ENCODE measurements at places on chromosomes 2 and 18.

GRCh38 chr2:58427572-58428095, 186.5 kb upstream of the FANCL start:
- no peak for DNase-seq

GRCh38 chr18:21798126-21798525, 57.5 kb downstream of the MIB1 start:
- no peak for DNase-seq

- no peak for DNase-seq
Measured at GRCh38 chr18:12630136-12630535, 27.8 kb downstream of the SPIRE1 start.

DNA sequence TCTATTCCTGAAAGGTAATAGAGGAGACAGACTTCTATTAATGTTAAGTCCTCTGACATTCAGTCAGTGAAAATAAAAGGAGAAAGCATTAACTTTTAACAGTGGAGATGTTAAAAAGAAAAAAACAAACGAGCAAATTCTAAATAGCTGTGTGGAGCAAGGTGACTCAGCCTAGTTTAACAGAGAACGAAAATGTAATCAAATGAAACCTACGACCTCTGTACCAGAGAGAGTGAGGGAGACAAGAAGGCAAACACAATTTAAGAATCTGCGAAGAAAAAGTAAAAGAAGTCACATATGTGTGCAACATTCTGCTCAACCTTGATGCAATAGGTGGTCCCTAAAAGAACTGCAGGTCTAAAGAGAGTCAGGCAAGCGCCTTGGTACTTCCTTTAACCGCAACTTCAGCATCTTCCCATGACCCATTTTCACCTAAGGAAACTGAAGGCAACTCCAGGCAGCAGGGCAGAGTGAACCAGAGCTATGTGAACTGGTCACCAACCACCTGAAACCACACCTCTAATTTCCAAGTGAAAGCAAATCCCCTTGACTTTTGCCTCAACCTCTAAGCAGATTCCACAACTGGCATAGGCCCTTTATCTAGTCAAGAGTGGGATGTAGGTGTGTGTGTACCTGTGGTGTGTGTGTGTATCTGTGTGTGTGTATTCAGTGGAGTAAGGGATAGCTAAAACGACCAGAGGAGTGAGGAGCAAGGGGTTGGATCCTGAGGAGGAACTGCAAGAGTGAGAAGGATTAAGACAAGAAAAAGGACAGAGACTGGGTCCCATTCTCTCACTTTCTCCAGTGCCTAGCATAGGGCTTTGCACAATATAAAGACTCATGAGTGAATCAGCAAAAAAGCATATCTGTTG, 43.0 kb downstream of the FIGN start:
- DNase-seq, result no peak

- no peak for DNase-seq
Measured at GRCh38 chr18:47949202-47949601, 18.7 kb upstream of the SMAD2 start.

DNA sequence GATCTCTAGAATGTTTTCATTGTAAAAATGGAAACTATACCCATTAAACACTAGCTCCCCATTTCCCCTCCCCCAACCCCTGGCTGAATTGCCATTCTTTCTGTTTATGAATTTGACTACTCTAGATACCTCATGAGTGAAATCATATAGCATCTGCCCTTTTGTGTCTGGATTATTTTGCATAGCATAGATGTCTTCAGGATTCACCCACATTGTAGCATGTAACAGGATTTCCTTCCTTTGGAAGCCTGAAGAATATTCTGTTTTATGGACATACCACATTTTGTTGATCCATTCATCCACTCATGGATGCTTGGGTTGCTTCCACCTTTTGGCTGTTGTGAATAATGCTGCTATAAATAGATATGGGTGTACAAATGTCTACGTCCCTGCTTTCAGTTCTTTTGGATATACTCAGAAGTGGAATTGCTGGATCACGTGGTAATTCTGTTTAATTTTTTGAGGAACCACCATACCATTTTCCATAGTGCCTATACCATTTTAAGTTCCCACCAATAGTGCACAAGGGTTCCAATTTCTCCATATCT, 7.7 kb upstream of the ASB1 start:
- DNase-seq, result no peak

- DNase-seq, result no peak
Measured at GRCh38 chr2:59528525-59528924, 1024.9 kb downstream of the BCL11A start.

GRCh38 chr18:74081966-74082741, 65.5 kb downstream of the FBXO15 start:
- DNase-seq, result peak; percentile 81

DNA sequence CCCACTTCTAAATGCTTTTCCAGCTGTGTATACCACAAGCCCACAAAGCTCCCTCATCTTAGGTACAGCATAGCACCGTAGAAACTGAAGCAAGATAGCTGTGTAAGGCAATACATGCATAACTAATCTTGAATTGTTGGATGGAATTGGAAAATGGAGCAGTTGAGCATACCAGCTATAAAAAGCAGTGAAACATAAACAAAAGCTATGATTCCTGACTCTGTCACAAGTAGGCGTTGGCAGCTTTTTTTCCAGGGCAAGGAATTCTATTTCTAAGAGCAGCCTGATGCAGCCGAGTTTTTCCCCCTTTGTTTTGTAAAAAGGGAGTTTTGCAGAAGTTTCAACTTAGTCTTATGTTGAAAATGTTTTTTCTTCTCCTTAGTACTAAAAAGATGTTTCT, 32.4 kb downstream of the MOGAT1 start:
- DNase-seq, result no peak

Data from activated CD4-positive, alpha-beta memory T cell treated with anti-CD3 and anti-CD28 coated beads for 36 hours (primary cell).